Chondrocyte (in vitro differentiated cells): ENCODE measurements at places on chromosomes 6 and 20. TPM values are rescaled to one million over a fixed set of nuclear protein-coding genes. Genes with fewer than 3 reads are reported as not detected.

DNA sequence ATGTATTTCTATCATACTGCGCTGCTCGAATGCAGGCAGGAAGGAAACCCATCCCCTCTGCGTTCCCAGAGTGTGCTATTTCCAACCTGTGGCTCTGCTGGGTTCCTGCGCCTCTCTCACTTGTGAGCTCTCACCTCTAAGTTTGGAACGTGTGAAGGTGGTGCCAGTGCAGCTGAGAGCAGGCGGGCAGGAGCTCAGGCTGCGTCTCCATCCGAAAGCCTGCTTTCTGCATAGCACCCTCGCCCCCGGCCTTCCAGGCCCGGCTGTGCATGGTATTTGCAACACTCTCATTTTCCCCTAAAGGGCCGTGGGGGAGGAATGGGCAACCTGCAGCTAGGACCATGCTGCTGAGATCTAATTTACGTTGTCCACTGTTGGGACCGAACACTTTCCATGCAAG, 288.0 kb upstream of the TSHZ2 start:
- no peaks in the 10 kb centered on the region for H3K27me3 ChIP-seq
- no peaks in the 10 kb centered on the region for H3K4me1 ChIP-seq
- DNase-seq, result no peak
- no peaks in the 10 kb centered on the region for H3K36me3 ChIP-seq
- no peak overlapping the region for H3K27ac ChIP-seq

- no peak for DNase-seq
- no peak overlapping the region for H3K27ac ChIP-seq
- H3K4me1 ChIP-seq, result peaks cover 25% of the 10 kb centered on the region
- no peaks in the 10 kb centered on the region for H3K36me3 ChIP-seq
- H3K4me3 ChIP-seq, result no peak overlapping the region
- H3K27me3 ChIP-seq, result no peaks in the 10 kb centered on the region
Observed at GRCh38 chr20:50049442-50050026, 63.4 kb downstream of the UBE2V1 start.

DNA sequence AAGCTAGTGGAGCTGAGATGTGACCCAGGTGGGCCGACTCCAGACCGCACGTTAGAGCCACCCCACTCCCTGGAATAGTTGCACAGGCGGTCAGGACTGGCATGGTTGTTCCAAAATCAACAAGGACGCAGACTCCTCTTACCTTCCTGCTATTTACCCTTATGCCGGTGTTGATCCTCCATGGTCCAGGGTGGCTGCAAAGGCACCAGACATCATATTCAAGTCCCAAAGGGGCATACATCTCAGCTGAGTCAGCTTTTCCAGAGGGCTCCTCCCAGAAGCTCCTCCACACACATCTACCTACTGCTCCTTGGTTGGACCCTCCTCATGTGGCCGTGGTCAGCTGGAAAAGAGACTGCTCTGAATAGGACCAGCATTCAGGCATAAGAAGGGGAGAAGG, 112.2 kb downstream of the SYCP2 start:
- H3K4me1 ChIP-seq, result no peaks in the 10 kb centered on the region
- H3K27me3 ChIP-seq, result peaks cover 26% of the 10 kb centered on the region
- H3K27ac ChIP-seq, result no peak overlapping the region
- no peaks in the 10 kb centered on the region for H3K36me3 ChIP-seq
- no peak for DNase-seq

DNA sequence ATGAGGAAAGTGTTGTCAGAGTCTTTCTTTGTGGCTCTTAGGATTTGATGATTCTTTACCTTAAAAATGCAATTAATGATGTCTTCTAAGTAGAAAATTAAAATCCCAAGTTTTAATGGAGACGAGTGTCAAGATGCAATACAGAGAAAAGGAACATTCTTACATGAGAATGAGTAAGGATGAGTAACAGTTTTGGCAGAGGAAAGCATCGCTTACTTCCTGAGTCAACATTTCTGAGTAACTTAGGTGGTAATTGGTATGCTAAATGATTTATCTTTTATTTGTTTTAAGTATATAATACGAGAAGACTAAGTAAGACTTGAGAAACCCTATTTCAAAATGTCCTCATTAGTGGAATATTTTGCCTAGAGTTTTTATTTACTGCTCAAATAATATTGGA, 101.3 kb downstream of the RTN4IP1 start:
- peak overlapping the region; percentile 96 for H3K27ac ChIP-seq
- peaks cover 28% of the 10 kb centered on the region for H3K4me1 ChIP-seq
- DNase-seq, result no peak
- H3K4me3 ChIP-seq, result no peak overlapping the region
- peaks cover 1% of the 10 kb centered on the region for H3K36me3 ChIP-seq

DNA sequence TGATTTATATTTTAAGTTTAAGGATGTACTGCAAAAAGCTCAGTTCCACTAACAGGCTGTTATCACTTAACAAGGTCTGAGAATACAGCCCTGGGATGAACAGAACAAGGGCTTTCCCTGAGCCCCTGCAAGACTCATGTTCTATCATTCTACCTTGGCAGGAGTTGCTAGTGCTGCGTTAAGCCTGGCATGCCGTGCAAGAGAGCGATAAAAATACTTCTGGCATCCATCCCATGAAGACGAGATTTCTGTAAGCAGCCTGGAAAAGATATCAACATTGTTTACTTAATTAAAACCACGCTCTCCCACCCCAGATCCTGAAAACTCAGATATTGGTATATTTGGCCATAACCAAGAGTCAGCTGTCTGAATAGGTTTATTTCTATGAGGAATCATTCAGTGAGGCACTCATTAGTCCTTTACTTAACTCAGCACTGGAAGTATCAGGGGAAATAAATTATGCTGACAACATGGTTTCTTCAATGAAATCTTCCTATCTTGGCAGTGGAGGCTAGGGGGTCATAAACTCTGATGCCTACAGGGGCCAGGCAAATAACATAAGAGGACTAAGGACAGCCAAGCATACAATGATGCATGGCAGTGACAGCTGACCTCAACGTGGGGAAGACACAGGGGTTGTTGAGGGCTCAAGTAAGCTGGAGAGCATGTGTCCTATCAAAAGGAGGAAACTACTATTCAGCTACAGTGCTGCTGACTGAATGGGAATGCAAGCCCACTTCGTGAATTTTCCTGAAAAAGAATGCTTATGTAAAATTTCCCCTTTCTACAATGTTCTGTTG, 37.6 kb upstream of the LYRM2 start:
- H3K4me3 ChIP-seq, result no peak overlapping the region
- peaks cover 42% of the 10 kb centered on the region for H3K36me3 ChIP-seq
- H3K27ac ChIP-seq, result no peak overlapping the region
- H3K27me3 ChIP-seq, result no peaks in the 10 kb centered on the region

Gene FAM162B
- total RNA-seq, result not detected in 3 replicates

Gene WRNIP1
- 34.0 to 36.1 TPM (median 34.6 TPM) in 3 replicates for total RNA-seq
